Placental epithelial cell (primary cell): ENCODE measurements at places on chromosomes 11 and 22. TPM values are rescaled to one million over a fixed set of nuclear protein-coding genes. Genes with fewer than 3 reads are reported as not detected.

Gene MPPED2
- total RNA-seq, result not detected in 2 replicates

Gene SERHL2
- total RNA-seq, result 4.8 and 12.6 TPM in 2 replicates

Gene SPINDOC
- 16.6 and 27.9 TPM in 2 replicates for total RNA-seq

Gene C11orf86
- total RNA-seq, result not detected in 2 replicates

Gene CSNK2A3
- total RNA-seq, result 0.98 and 1.2 TPM in 2 replicates

Gene SLC43A3
- 5.9 and 6.2 TPM in 2 replicates for total RNA-seq
